ENCODE measurements at places on chromosomes 7 and 10.

GRCh38 chr10:110040767-110041478, 33.1 kb downstream of the ADD3 start:
- no peak for DNase-seq

GRCh38 chr10:95330966-95331453, 40.2 kb upstream of the PDLIM1 start:
- no peak for DNase-seq

DNA sequence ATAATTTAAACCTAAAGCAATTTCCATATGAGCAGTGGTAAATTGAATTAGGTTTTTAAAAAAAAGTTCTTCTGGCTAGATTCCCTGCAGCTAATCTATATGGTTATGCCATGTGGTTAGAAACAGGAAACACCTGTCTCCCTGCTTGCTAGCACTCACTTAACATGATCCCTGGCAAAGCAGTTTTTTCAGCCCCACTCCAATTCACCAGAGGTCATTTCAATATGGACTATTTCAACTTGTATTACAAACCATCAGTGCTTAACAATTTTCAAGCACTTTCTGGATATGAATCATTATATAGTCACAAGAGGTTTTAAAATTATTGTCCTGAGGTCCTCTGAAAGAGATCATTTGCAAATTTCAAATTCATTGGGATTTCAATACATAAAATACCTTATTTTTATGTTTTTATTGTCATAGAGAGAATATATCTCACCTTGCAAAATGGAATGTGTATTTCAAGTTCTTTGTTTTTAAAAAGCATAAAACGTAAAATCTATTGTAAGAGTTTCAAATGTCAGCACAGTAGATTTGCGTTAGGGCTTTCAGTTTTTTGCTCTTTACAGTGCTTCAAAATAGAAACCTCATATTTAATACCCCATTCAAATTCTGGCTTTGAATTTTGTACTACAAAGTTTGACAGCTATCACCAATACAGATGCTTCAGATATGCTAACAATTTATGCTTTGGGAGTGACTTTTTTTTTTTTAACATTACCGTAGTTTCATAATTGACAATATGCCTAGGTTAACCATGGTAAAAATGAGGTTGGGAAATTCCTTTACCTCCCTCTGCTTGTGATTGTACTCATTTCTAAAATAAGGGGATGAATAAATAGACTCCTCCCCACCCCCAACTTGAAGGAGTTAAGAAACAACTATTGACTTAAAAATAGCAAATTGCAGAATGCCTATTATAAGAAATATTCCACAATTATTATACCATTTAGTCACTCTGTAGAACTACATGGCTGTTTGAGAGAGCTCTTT, 117.5 kb upstream of the HGF start:
- no peak for DNase-seq

GRCh38 chr10:79502561-79503309, 9.6 kb upstream of the EIF5AL1 start:
- DNase-seq: no peak

GRCh38 chr7:153607354-153607753, 444.8 kb upstream of the DPP6 start:
- DNase-seq: no peak

DNA sequence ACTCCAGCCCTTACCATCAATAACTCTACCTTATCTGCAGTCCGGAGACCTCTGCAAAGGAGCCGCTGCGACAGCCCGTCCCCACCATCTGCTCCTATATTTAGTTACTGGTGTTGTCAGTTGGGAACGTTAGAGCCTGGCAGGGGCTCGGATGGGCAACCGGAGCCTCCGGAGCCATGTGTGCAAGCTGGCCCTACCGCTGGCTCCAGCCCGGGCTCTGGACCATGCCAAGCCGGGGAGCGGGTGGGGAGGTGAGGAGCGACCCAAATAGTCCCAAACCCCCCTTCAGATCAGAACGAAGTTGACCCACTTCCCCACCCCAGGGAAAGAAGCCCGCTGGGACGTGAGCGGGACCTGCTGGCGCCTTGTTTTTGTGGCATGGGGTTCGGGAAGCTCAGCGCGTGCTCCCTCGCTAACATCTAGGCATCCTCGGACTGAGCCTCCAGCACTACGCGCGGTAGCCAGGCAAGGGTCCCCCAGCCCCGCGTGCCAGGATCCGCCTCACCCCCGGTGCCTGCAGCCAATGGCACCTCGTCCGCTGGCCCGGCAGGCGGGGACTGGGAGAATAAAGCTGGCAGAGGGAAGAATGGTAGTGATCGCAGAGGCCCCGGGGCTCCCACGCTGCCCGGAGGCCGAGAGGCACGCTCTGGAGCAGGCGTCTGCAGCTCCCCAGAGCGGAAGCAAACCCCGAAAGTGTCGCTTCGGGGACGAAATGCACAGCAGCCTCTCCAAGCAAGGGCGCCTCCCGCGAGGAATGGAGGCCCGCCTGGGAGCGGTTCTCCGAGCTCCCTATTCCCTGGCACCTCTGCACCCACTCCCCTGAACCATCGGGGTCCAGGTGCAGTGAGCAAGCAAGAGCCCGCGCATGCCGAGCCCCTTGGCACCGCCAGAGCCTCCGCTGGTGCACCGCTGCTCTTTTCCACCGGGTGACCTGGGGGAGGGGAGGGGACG, 679 bp downstream of the LRRC20 start:
- DNase-seq: no peak

- no peak for DNase-seq
Observed at GRCh38 chr10:72322030-72322279, 32.8 kb downstream of the DNAJB12 start.

GRCh38 chr10:132497063-132497680, 40.4 kb upstream of the INPP5A start:
- no peak for DNase-seq

DNA sequence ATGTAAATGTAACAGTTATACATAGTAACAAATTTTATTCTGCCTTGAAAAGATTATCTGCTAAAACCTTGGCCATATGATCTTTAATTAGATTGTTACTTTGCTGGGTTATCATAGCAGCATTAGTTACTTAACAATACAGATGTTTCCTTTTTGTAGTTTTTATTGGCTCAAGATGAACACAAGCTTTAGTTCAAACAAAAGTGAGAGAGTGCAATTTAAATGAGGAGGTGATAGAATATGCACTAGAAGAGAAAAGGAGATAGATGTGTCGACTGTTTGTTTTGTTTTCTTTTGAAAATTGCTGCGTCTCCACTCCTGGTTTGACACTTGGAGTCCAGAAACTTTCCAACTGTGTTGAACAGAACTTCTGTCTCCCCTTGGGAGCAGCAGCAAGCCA, 91.4 kb upstream of the CAV2 start:
- no peak for DNase-seq

GRCh38 chr7:31890198-31890597, 180.0 kb downstream of the PDE1C start:
- DNase-seq: no peak

GRCh38 chr7:35905555-35905954, 104.7 kb downstream of the SEPTIN7 start:
- no peak for DNase-seq

- DNase-seq: no peak
Observed at GRCh38 chr7:44505595-44505994, 15.1 kb upstream of the NUDCD3 start.

GRCh38 chr7:113561446-113561845, 357.4 kb downstream of the PPP1R3A start:
- DNase-seq: no peak

DNA sequence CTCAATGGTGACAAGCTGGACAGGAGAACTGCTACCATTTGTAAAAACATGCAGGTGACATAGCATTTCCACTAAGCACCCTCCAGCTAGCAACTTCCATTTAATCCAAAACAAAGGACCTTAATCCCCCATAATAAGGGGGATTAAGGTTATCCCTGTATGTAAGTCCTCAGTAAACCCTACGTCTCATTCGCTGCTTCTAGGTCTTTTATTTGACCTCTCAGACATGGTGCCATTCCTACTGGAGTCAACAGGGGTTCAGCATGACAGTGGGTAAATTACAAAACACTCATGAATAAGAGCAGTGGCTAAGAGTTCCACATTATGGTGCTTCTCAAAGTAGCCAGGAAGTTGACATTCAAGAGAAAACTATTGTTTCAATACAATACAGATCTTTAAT, 121.8 kb upstream of the CAV2 start:
- no peak for DNase-seq

DNA sequence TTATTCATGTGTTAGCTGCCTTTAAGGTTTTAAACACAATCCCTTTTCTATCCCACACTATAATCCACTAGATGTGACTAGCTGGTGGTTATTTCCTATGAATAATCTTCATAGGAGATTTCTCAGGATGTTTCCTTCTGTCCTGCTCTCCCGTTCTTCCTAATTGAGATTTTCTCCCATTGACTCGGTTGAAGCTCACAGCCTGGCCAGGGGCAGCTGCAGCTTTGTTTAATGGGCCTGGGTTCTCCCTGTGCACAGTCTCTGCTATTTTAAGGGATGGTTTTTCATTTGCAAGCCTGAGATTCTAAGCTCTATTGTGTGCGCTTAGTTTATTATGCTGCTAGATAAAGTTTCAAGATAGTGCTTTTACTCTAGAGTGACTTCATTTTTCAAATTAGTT, 283.4 kb upstream of the AOAH start:
- no peak for DNase-seq
